Iris pigment epithelial cell (primary cell): ENCODE measurements at places on chromosomes 3 and 15.

GRCh38 chr15:78641102-78641748 is at the start of gene CHRNB4:
TSS of gene CHRNB4 (minus strand) at chr15:78641210. CDS start at chr15:78641133, 77 bp downstream.
- peak; percentile 5 for DNase-seq

DNA sequence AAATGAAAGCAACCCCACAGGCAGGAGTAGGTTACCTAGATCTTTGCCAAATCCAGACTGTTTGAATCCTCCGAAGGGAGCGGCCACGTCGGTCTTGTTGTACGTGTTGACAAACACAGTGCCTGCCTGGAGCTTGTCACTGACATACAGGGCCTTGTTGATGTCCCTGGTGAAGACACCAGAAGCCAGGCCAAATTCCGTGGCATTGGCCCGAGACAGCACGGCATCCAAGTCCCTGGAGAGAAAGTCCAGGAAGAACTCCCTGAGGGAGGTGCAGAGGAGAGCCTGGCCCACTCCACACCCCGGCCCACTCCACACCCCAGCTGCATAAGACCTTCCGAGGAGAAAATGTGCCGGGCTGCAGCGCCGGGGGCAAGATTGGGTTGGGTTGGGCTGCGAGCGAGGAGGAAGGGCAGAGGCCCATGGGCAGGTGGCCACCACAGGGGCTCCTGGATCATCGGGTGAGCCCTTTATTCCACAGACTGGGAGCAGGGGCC is 21.8 kb upstream of the SLC41A3 start:
- DNase-seq: no peak

- DNase-seq: peak; percentile 55
Observed at GRCh38 chr3:186589856-186590579, 19.5 kb downstream of the DNAJB11 start.

GRCh38 chr3:81544385-81544784 is 217.1 kb downstream of the GBE1 start:
- no peak for DNase-seq

DNA sequence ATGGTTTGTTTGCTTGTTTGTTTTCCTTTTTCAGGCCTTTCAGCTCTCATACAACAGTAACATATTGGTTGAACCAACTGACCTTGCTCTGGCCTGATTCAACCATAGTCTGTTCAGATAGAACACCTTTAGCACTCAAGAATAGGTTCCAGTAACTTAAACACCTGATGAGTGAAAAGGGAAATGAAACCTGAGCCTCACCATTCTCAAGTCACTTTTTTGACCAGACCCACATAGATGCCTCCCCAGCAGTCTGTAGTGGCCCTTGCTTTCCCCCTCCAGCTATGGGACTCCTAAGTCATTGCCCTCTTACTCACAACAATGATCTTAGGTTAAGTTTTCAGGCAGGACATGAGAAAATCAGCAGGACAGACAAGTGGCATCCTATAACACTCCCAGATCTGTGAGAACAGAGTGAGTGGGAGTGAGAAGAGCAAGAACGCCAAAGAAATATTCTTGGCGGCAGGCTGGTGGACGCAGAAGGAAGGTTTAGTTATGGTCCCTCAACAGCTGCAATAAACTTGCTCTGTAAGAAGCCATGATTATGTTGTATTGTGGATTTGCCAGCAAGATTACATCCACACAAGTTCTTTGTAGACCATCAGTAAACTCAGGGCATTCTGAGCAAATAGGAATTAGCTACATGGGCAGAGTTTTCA is 367.5 kb downstream of the MECOM start:
- DNase-seq: no peak

DNA sequence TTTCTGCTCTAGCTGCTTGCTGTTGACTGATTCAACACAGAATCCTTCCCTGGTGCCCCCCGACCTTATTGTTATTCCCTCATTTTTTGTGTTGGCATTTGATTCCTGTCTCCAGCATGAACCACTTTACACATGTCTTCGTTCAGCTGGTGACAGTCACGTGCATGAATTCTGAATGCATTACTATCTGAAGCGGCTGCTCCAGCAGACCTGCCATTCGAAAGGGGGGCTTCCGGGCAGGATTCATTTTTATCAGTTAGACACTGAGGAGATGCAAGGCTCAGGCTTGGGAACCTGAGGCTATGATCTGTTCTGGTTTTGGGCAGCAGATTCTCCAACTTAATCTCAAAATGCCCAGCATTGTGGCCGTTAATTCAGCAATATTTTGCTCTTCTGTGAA is 336.2 kb downstream of the EPHB1 start:
- no peak for DNase-seq

DNA sequence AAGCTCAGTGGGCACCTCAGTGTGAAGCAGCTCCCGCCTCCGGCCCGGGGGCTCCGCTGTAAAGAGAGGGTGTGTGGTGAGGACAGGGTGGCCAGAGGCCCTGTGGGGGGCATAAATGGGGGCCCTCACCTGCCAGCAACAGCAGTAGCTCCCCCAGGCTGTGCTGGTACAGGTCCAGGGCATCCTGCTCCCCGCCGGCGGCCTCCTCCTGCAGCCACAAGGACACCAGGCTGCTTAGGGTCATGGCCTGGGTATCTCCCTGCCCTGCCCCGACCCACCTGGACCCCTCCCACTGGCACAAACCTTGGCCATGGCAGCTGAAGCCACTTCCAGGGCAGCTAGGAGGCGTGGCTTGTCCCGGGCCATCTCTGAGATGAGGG is 4.8 kb downstream of the ULK3 start:
- no peak for DNase-seq
